ENCODE measurements at places on chromosomes 4 and X. TPM values are rescaled to one million over a fixed set of nuclear protein-coding genes. Genes with fewer than 3 reads are reported as not detected.
A peak's percentile ranks its signal among the peaks of the same experiment; 100 is the strongest.

DNA sequence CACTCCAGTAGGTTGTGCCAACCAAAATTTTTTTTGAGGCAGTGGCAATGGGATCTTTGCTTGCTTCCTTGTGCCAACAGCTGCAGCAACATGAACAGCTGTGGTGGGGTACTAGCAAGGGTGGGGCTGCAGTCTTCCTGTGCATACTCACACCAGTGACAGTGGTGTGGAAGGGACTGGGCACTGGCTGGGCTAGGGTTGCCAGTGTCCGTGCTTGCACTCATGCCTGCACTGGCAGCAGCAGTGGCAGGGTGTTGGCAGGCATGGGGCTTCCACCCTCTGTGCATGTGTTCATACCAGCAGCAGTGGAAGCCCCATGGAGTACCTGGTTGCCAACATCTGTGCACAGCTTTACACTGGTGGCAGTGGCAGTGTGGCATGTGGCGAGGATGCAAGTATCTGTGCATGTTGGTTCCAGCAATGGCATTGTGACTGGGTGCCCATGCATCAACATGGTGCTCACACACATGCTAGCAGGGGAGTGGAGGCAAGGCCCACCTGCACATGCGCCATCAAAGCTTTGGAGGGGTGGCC is 1312.6 kb downstream of the PCDH18 start:
- H3K4me1 ChIP-seq, result no peaks in the 10 kb centered on the region
- H3K36me3 ChIP-seq, result no peaks in the 10 kb centered on the region
- H3K27me3 ChIP-seq, result no peaks in the 10 kb centered on the region

FGFBP1 gene
- total RNA-seq, result not detected

HGFAC gene
- total RNA-seq, result not detected

BEX1 gene
- total RNA-seq, result not detected

SMIM10L2A gene
- 1.2 TPM for total RNA-seq

- H3K4me1 ChIP-seq, result peaks cover 4% of the 10 kb centered on the region
- H3K4me3 ChIP-seq, result no peak overlapping the region
- DNase-seq, result no peak
- H3K27me3 ChIP-seq, result no peaks in the 10 kb centered on the region
Measured at GRCh38 chrX:41240509-41240908, 93.5 kb upstream of the DDX3X start.

CT47B1 gene
- total RNA-seq, result not detected

MAGEA4 gene
- total RNA-seq, result not detected

CDX4 gene
- total RNA-seq, result not detected

IL2 gene
- total RNA-seq, result 976 TPM

RPS6KA6 gene
- not detected for total RNA-seq

- H3K4me3 ChIP-seq, result no peak overlapping the region
- no peak overlapping the region for H3K27ac ChIP-seq
- no peaks in the 10 kb centered on the region for H3K27me3 ChIP-seq
- H3K4me1 ChIP-seq, result no peaks in the 10 kb centered on the region
Measured at GRCh38 chr4:44415251-44415650, 33.4 kb downstream of the KCTD8 start.

SMIM10 gene
- total RNA-seq, result 0.88 TPM

SYTL4 gene
- not detected for total RNA-seq

TLR2 gene
- 0.47 TPM for total RNA-seq

DNA sequence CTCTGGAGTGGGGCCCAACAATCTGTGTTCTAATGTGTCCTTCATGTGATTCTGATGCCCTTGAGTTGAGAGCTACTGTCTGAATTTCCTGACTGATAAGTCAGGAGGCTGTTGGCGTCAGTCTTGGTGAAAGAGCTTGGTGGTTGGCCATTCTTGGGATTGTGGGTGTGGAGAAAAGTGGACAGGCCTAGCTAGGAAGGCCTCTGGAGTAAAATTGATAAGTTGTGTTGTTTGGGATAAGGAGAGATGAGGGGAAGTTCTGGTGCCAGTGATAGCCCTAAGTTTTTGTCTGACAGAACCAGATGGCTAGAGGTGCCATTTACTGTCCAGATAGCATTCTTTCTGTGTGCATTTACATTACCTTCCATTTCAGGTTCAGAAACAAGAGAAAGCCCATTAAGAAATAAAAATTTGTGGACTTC is 11.7 kb downstream of the NSD2 start:
- no peaks in the 10 kb centered on the region for H3K27me3 ChIP-seq
- peaks cover 49% of the 10 kb centered on the region for H3K4me1 ChIP-seq
- no peak overlapping the region for H3K4me3 ChIP-seq
- peak overlapping the region; percentile 46 for H3K27ac ChIP-seq
- no peak for DNase-seq
- H3K36me3 ChIP-seq, result peaks cover 27% of the 10 kb centered on the region

- no peaks in the 10 kb centered on the region for H3K36me3 ChIP-seq
- no peaks in the 10 kb centered on the region for H3K4me1 ChIP-seq
- H3K4me3 ChIP-seq, result no peak overlapping the region
- no peak for DNase-seq
Measured at GRCh38 chrX:82127228-82128123, 925.6 kb downstream of the SH3BGRL start.

DNA sequence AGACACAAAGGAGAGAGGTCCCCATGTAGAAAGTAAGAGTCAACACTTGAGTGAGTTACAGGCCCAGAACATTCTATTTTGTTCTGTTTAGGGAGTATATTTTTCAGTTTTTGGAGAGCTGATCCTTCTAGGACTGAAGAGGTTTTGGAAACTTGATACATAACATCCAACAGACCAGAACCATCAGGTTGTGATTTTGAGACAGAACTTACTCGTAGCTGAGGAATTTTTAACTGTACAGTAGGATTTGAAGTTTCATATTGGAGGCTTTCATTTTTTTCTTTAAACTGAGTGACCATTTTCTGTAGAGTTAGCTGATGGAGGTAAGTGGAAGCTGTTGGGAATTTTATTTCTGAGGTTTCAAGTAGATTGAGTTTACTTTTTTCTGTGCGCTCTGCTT is 73.3 kb downstream of the NCAPG start:
- no peak overlapping the region for H3K27ac ChIP-seq
- no peaks in the 10 kb centered on the region for H3K4me1 ChIP-seq
- no peaks in the 10 kb centered on the region for H3K36me3 ChIP-seq
- H3K4me3 ChIP-seq, result no peak overlapping the region
- H3K27me3 ChIP-seq, result no peaks in the 10 kb centered on the region

GRCh38 chr4:94571298-94571697 is 119.6 kb downstream of the PDLIM5 start:
- H3K4me3 ChIP-seq, result no peak overlapping the region
- H3K36me3 ChIP-seq, result no peaks in the 10 kb centered on the region
- no peak overlapping the region for H3K27ac ChIP-seq
- DNase-seq, result no peak
- no peaks in the 10 kb centered on the region for H3K27me3 ChIP-seq

BANK1 gene
- total RNA-seq, result not detected

All from activated CD4-positive, alpha-beta T cell treated with anti-CD3 and anti-CD28 coated beads, Interleukin-2, amount 10 ng/mL, durations not matched to agents 24 days and 14 days (primary cell).